Thymus (tissue), 14 donors: ENCODE measurements at places on chromosomes 1 and 21. TPM values are rescaled to one million over a fixed set of nuclear protein-coding genes. Genes with fewer than 3 reads are reported as not detected.

GRCh38 chr1:245800901-245801605 lies 646.3 kb downstream of the KIF26B start:
- H3K36me3 ChIP-seq = no peaks in the 10 kb centered on the region
- H3K4me1 ChIP-seq = no peaks in the 10 kb centered on the region
- no peak for DNase-seq
- H3K4me3 ChIP-seq = no peak overlapping the region
- no peaks in the 10 kb centered on the region for H3K27me3 ChIP-seq

DNA sequence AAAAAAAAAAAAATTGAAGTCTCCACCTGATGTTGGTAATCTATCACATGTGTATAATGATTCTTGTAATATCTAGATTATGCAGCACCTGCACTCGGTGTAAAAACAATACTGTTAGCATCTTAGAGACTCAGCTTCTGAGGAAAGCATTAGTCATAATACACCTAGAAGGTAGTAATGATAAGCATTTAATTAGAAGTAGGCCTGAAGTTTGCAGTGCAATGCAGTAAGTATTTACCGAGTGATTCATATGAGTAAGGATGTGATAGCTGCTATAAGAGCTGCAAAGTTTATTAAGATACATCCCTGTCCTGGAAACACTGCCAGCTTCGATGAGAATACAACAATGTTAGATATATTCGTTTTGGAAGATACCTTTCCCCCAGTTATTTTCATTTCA lies 196.4 kb downstream of the GREM2 start:
- H3K27me3 ChIP-seq = no peaks in the 10 kb centered on the region
- H3K4me1 ChIP-seq = no peaks in the 10 kb centered on the region
- DNase-seq = no peak

DNA sequence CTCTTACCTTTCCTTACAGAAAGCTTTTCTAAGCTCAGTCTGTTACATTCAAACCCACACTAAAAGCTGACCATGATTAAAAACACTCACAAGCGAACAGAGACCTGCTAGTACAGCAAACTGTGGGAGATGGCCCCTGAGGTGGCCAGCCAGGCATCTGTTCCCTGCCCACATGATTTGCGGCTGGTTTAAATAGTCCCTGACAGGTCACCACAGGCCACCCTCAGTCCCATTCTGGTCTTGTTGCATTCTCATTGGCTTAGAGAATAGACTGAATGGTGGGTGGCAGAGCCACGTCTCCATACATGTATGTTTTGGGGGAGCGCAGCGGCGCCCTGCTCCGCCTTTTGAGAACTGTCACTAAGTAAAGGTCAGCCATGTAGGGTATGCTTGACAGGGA lies 2.3 kb upstream of the ACTA1 start:
- H3K27me3 ChIP-seq = peaks cover 48% of the 10 kb centered on the region
- no peaks in the 10 kb centered on the region for H3K4me1 ChIP-seq
- no peak for DNase-seq

The RAB3B gene
- total RNA-seq = 0.24 TPM

The TFF1 gene
- total RNA-seq = not detected
